ENCODE measurements at places on chromosomes 1 and 21.

DNA sequence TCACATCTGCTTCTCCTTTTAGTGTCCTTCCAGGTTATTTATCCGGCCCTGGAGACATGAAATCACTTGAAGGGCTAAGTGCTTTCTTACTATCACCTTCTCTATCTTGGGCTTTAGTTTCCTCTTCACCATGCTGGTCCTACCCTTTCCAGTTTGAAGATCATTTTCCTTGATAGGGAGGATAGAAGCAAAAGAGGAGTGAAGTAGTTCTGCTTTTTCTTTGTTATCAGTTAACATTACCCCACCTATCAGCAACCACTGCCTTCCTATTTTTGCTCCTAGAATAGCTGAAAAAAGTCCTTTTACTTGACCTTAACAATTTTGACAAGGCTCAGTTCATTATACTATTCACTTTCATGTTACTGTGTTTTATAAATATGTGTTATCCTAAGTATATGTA is 19.4 kb downstream of the RGL1 start:
- no peak for DNase-seq

- DNase-seq = no peak
Observed at GRCh38 chr1:185337246-185337645, 20.2 kb upstream of the IVNS1ABP start.

DNA sequence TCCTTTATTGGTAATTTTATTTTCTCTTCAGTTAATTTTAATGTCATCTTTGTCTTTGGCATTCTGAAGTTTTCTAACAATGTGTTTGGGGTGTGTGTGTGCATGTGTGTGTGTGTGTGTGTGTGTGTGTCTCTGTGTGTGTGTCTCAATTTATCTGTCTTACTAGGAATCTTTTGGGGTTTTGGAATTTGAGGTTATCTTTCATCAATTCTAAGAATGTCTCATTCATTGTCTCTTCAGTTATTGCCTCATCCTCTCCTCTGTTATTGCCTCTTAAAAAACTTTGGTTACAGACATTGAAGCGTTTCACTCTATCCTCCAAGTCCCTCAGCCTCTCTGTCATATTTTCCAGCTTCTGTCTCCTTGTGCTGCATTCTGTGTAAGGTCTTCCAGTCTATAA is 18.1 kb upstream of the SAMD13 start:
- DNase-seq = no peak

- no peak for DNase-seq
Observed at GRCh38 chr1:177880339-177880891, 89.4 kb downstream of the SEC16B start.

DNA sequence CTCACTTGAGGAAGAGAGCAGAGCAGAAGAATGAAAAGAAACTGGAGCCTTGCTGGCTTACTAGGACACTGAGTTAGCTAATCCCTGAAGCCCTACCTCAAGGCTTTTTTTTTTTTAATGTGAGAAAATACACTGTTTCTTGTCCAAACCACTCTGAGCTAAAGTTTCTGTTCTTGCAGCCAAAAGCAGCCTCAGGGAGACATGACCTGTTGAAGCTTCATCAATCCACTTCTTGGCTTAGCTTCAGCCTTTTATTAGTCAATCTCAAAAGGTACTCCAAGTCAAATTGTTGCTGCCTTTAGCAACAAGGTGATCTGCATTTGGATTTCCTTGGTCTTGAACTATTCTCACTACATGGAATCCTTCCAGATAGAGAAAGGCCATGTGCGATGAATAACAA is 33.7 kb downstream of the CCDC185 start:
- DNase-seq = no peak

DNA sequence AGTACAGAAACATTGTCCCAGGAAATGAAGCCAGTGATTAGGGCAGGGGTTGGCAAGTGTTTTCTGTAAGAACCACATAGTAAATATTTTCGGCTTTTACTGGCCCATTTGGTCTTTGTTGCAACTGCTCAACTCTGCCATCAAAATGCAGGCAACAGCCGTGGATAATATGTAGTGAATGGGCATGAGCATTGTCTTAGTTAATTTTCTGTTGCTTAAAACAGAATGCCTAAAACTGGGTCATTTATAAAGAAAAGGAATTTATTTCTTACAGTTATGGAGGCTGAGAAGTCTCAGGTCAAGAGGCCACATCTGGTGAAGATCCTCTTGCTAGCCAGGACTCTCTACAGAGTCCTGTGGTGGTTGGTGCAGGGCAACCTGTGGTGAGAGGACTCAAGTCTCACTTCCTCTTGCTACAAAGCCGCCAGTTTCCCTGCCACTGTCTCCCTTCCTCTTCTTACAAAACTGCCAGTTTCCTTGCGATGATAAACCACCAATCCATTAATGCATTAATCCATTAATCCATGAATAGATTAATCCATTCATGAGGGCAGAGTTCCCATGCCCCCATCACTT is 166.4 kb downstream of the PSMG1 start:
- peak; percentile 47 for DNase-seq

DNA sequence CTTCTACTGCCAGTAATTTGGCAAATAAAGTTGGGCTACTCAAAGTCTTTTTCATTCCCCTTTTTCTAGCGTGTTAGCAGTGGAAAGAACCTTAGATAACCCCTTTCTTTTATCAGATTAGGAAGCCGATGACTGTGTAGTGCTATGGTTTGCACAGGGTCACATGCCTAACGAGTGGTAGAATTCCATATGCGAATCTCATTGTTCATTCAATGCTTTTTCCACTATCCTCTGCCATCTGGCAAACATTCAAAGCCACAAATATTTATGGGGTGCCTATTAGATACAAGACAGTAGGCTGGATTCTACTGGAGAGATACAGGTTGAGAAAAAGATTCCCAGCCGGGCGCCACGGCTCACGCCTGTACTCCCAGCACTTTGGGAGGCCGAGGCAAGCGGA is 14.9 kb upstream of the IER5 start:
- DNase-seq = no peak

DNA sequence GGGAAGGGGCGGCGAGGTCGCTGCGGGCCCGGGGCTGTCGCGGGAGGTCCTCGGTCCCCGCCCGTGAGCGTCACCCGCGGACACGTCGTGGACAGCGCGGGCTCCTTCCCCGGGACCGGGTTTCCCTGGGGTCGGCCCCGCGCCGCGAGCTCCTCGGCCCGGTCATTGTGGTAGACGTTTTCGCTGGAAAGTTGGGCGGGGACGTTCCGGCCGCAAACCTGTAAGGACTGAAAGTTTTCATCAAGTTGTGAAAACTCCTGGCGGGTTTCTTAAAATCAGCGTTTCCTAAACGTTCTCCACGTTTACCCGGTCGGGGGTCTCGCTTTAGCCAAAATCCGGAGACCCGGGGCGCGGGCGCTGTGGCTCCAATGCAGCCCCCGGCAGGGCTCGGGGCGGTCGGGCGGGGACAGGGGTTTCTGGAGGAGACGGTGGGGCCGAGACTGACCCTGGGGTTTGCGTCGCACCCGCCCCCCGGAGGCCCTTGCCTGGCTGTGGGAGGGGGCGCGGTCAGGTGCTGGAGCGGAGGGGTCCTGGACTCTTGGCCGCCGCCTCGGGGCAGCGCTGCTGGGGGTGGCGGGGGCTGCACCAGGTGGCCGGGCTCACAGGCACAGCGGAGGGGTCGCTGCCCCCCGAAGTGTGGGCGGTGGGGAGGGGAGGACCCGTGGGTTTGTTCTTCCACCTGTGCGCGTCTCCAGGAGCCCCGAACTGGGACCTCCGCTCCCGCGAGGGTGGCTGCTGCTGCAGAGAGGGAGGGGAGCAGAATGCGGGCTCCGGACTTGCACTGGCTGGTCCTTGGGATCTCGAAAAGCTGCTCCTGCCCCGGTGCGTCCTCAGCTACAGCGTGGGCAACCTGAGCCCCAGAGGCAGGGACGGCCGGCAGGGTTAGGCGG is 827 bp downstream of the PRKCZ start:
- no peak for DNase-seq

- DNase-seq = no peak
Observed at GRCh38 chr1:17143760-17144159, 24.5 kb upstream of the PADI2 start.

DNA sequence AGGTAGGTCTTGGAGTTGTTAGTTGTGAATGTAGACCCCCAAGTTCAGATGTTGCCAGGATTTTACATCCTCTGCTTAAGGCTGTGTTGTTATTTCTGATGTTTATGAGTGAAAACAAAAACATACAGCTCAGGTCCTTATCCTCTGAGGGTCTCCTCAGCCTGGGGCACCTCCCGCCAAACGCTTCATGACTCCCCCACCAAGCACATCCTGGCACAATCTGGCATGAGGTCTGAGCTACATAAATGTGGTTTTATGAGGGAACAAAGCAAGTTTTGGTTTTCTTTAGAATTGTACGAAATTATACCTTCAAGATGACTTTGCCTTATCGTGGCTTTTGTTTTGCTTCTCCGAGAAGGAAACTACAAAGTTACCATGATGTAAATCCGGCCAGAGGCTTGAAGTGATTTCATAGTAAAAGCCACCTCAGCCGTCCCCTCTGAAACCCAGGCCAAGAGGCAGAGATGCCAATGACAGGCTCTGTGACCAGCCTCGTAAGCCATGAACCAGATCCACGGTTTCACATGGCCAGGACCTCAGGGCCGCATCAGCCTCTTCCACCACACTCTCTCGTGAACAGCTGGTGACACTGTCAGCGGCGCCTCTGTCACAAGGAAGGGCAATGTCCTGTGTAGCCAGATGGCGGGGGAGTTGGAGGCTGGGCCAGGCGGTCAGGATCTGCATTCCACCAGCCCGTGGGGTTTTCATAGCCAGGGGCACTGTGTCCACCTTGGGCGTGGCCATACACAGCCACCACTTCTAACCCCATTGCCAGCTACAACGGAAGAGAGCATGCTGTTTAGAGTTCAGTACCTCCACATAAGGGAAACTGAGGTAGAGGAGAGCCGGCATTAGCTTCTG is 199.4 kb downstream of the KIF26B start:
- DNase-seq = no peak

GRCh38 chr1:111497592-111497991 is 5.8 kb downstream of the ADORA3 start:
- no peak for DNase-seq

DNA sequence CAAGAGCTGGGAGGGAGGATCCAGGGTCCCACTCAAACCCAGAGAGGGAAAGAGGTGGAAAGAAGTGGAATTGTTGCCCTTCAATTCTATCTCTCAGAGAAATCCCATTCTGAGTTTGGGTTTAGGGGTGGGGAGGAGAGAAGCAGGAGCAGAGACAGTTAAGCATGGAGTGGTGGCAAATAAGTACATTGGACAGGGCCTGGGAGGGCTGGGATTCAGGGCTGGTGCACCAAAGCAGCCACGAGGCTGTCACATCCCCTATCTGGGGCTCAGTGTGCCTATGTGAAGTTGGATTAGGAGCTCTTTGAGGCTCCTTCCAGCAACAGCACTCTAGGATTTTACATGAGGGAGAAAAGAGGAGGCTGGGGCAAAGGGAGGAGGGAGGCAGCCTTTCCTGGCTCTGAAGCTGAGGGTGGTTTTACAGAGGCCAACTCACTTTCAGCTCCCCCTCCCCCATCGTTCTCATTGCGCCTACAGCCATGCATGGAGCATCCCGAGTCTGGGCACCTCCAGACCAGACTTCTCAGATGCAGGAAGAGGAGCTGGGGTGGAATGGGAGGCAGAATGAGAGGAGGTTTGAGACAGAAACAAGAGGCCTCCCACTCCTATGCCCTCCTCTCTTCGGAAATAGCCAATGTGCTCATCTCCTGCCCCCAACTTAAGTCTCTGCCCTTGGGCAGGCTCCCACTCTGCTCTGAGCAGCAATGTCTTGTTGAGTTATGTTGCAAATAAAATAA is 3.0 kb upstream of the SYT6 start:
- DNase-seq = no peak

DNA sequence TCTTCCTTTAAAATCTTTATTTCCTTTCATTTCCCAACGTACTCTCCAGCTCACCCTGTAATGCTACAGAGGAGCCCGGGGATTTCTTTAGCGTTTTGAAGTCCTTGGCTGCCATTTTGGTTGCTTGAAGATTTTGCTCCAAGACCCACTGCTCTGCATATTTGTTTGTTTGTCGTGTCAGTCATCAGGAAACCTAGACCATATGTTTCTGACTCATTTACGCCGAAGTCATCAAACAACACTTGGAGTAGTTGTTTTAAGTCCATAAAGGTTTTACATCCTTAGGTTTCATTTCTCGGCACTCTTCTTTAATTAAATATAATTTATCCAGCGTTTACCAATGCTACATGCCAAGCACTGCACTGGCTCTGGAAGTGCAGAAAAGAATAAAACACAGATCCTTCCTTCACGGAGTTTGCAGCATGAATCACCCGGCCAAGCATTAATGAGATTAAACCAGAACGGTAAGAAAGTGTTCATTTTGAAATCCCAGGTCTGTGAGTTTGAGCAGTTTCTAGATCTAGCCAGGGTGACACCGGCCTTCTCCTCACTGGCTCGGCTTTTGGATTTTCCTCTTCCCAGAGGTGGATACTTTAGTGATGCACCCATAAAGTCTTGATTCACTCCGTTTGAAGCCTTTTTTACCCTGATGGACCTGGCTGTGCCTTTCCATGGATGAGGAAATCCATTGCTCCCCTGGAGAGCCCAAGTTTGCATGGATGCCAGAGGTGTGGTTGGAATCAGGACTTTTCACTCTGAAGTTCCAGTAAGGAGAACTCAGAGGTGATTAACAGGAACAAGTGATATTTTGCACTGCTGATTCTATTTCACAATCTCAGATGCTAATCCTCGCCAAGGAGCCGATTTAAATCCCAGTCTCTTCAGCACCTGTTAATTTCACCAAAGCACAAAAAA is 109.3 kb downstream of the KAZN start:
- no peak for DNase-seq

- no peak for DNase-seq
Observed at GRCh38 chr1:215887627-215888026, 320.5 kb downstream of the KCTD3 start.

- no peak for DNase-seq
Observed at GRCh38 chr1:160357286-160358002, 9.4 kb upstream of the NHLH1 start.

DNA sequence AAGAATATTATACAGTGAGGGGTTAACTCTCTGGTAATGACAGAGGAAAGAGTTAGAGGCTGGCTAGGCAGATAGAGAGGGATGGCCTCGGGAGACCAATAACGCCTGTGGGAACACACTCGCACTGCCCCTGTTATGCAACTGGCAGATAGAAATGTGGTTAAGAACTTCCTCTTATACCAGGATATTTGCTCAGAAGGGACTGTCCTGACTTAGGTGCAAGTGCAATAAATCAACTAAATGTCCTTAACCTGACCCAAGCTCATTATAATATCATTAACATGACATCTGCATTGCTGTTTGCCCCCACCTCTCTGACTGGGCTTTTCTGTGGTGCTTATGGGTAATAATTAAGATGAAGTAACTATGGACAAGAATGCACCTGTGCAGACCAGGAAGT is 1518.0 kb downstream of the NCAM2 start:
- no peak for DNase-seq

DNA sequence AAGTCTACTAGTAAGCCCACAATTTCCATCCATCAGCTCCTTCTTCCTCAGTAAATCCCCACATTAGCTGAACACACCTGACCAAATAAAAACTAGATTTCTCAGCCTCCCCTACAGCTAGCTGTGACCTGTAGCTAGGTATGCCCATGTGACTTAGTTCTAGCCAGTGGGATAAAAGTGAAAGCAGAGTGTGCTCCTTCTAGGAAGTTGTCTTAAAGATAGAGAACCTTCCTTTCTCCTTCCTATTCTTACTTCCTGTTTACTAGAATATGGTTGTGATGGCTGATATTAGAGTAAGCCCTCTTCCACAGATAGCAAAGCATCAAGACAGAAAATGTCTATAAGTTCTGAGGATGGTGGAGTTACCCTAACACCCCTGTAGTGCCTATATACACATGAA is 67.0 kb downstream of the PIK3R3 start:
- DNase-seq = no peak

Measured in GM12891 (cell line).